GM23248 (cell line): ENCODE measurements at places on chromosomes 2 and 18. TPM values are rescaled to one million over a fixed set of nuclear protein-coding genes. Genes with fewer than 3 reads are reported as not detected.

Gene GDF7
- not detected in 2 replicates for total RNA-seq

Gene CD207
- not detected in 2 replicates for total RNA-seq

Gene TRIM43
- not detected in 2 replicates for total RNA-seq

Gene LYPD1
- 0.11 TPM in 1 of 2 replicates, not detected in the other for total RNA-seq

Gene SALL3
- total RNA-seq = not detected in 2 replicates

DNA sequence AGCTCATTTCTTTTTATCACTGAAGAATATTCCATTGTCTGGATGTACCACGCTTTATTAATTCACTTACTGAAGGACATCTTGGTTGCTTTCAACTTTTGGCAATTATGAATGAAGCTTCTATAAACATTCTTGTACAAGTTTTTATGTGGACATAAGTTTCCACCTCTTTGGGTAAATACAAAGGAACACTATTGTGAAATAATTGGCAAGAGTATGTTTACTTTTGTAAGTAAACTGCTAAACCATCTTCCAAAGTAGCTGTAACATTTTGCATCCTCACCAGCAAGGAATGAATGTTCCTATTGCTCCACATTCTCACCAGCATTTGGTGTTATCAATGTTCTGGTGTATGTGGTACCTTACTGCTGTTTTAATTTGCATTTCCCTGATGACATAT lies 15.8 kb upstream of the VWC2L start:
- DNase-seq = peak; percentile 3

DNA sequence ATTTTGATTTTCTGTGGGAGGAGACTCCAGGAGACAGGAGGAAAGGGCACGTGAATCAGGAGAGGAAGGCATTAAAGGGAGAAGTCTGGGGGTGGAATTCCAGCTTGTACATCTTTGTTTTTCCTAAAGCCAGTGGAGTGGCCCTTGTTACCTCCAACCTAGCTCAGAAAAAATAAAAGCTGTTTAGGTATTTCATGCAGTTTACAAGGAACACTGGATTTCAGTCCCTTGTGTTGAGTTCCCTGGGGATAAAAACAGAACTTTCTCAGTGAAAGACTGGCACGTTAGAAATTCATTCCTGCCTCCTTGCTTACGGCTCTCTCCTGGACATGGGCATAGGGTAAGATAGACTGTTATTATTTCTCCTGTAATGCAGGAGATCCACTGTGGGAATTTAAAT lies 170.2 kb downstream of the ZEB2 start:
- DNase-seq = no peak

GRCh38 chr2:225008935-225009334 lies 33.3 kb downstream of the DOCK10 start:
- peak; percentile 29 for DNase-seq

DNA sequence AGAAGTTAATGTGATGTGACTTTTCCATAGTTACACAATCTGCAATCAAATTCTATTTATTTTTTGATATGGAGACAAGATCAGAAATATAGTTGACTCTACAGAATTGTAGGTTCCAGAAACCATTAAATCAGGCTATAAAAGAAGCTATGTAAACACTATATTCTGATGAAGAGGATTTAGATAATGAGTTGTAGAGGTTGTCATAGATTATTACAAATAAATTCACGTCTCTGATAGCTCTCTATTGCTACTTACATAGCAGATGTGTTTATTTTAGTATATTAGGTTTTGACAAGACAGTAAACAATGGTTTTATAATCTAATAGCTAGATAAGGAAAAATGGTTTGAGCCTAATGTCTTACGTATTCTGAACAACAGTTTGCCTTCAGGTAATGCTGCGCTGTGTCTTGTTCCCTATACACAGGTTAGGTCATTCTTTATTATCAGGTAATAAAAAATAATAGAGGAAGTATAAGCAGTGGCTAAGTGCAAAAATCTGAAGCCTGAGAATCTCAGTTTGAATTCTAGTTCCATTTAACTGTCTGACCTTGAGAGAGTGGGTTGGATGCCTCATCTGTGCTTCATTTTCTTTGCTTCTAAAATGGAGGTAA lies 93.4 kb downstream of the PPP1R1C start:
- DNase-seq = no peak

DNA sequence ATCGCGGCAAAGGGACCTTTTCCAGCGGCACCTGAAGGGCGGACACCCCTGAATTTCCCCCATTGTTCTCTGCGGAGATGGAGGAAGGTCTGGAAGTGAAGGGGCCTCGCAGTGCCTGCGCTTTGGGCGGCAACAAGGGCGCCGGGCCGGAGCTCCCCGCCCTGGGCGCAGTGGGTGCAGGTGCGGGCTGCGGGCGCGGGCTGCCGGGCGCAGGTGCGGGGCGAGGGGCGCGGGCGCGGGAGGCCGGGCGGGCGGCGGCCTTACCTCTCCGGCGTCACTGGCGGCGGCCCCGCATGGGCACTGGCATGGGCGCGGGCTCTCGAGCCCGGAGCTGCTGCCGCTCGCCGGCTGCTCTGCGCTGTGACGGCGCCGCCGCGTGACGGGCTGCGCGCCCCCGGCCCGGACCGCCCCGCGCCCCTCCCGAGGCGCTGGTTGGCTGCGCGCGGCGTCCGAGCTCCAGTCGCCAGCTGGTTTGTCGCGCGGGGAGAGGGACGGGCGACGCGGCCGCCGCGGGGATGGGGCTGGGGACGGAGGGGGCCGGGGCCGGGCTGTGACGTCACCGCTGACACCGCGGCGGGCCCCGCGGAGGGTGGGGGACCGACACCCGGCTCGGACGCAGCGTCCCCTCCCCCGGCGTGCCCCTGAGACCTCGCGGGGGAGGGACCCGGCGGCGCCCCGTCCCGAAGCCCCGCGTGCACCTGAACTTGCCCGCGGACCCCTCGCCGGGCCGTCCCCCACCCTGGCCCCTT lies at the start of gene KIF1A:
Gene KIF1A, minus strand, starts transcription at position 362 of the 749 bp plus-strand sequence. CDS start 22,467 bp downstream, outside the sequence.
- no peak for DNase-seq

GRCh38 chr2:47058003-47058931 lies 96.8 kb downstream of the STPG4 start:
- peak; percentile 85 for DNase-seq

DNA sequence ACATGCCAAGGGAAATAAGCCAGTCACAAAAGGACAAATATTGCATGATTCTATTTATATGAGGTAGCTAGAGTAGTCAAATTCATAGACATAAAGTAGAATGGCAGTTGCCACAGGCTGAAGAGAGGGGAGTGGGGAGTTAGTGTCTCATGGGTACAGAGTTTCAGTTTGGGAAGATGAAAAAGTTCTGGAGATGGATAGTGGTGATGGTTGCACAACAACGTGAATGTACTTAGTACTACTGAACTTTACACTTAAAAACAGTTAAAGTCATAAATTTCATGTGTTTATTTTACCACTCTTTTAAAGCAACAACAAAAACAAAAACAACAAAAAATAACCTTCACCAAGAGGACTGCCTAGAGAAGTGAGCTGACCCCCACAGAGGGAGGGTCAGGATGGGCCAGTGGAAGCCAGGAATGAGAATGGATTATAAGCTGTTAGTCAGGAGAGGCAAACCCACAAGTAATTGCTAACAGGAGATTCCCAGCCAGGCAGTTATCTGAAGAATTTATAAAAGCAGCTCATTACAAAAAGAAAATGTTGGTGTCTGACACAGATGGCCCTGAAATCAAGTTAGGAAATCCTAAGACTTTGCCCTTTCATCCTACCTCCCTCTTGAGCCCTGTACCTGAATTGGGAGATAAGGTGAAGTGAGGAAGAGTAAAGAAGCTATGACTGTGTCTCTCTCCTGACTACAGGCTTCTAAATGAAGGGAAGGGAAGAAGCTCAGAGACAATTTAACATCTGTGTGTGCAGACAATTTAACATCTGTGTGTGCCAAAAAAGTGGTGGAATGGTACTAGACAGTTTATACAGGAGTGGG lies 263.4 kb downstream of the PDE11A start:
- no peak for DNase-seq

- peak; percentile 93 for DNase-seq
These were observed 30.2 kb downstream of the PRKCE start for GRCh38 chr2:45681675-45682074.

GRCh38 chr2:167440382-167440781 lies 552.1 kb downstream of the XIRP2 start:
- DNase-seq = no peak

- DNase-seq = peak; percentile 90
These were observed 44.6 kb upstream of the GCG start for GRCh38 chr2:162196638-162197037.

DNA sequence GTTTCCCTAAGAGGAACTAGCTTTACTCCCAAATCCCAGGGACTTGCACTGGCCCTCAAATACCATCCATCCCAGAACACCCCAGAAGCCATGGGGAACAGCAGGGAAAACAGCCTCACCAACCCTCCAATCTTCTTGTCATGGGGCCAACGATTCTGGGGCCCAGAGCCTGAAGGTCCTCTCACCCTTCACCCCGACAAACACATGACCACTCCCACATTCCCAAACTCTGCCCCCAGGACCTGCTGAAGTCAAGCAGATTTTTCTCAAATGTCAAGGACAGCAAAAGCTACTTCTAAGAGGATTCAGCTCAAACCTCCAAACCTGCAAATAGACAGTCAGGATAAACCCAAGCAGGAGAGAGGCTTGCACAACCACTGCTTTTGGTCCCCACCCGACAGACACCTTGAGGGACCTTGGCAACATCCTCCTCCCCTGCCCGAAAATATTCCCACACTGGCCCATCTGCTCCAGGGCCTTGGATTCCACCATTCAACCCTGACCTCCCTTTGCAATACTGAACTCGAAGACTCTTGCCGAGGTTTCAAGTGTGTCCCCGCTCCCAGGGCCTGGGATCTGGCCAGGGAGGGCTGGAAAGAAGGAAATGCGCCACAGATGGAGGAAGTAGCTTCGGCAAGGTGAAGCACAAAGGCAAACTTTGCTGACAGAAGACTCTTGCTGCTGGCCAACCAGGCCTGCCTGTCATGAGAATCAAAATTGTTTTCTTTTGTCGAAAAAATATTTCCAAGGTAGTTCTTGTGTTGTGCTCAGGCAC lies 143.3 kb downstream of the ZFP36L2 start:
- DNase-seq = peak; percentile 37

DNA sequence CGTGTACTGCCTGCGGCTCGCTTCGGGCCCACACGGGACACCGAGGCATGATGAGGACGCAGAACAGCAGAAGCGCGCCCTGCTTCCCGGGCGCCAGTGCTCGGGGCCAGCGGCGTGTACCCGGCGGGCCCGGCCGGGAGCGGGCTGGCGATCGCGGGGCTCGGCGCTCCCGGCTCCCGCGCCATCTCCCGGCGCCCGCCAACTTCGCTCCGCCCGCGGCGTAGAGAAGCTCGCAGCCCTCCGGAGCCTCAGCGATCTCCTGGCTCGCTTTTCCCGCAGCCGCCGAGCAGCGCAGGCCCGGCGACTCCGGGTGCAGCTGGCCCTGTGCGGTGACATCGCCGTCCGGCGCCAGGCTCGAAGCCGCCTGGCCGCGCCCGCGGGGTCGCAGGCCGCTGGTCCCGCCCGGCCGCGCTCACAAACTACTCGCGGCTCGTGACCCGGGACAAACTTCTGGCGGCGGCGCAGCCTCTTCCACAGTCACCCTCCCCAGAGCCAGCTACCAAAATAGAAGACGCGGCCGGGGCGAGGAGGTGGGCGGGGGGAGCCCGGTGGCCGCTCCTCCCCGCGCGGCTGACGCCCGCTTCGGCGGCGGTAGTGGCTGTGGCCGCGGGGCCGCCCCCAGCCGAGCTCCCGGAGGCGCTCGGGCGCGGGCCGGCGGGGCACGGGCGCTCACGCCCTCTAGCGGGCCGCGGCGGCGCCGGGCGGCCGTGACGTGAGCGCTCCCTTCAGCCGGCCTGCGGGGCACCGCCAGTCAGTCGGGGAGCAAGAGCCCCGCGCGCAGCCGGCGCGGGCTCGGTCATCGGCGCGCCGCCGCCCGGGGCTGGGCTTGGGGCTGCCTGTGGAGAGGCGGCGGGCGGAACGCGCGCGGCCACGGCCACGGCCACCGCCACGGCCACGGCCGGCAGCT lies at the start of gene PTPRM:
Gene PTPRM, plus strand, starts transcription at position 750 of the 907 bp plus-strand sequence. CDS start 503 bp downstream, outside the sequence.
- DNase-seq = peak; percentile 95

DNA sequence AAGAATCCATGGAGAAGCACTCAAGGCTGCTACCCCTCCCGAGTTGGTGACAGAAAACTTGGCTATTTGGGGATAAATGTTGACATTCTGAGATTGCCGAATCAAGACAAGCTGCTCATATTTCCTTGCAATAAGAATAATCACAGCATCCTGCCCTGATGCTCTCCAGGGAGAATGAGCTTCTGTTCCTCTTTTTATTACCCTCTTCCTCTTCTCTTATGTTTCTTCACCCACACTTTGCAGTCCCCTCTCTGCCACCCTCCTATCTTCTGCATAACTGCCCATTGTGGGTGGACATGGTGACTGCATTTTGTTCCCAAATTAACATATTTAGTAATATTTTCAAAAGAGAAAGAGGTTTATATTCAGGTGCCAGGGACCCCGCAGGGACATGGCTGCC lies 11.9 kb upstream of the MSGN1 start:
- no peak for DNase-seq

DNA sequence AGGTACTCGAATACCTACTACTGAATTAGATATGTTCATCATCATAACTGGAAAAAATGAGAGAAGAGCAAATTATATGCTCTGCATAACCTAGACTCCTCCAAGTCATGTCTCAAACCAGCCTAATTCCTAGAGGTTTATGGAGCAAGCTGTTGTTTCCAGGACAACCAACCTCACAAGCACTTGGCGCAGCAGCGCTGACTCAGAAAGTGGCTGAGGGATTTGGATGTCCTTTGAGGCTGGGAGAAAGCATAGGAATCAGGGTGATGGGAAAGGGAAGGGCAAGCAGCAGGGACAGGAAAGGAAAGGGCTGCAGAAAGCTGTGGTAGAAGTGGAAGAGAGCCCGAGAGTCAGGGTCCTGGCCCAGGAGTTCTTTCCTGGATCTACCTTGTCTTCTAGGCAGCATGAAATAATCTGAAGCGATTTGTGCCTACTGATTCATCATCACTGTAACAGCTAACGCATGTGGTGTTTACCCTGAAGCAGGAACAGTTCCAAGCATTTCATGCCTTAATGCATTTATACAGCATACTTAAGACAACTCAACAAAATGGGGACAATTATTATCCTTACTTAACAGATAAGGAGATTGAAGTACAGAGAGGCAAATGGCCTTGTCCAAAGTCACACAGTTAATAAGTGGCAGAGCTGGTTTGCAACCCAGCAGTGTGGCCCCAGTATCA lies 3.7 kb downstream of the PLEK start:
- peak; percentile 97 for DNase-seq

GRCh38 chr2:102782187-102782586 lies 20.4 kb downstream of the TMEM182 start:
- DNase-seq = no peak

GRCh38 chr2:239927424-239927981 lies 97.6 kb downstream of the NDUFA10 start:
- peak; percentile 94 for DNase-seq

DNA sequence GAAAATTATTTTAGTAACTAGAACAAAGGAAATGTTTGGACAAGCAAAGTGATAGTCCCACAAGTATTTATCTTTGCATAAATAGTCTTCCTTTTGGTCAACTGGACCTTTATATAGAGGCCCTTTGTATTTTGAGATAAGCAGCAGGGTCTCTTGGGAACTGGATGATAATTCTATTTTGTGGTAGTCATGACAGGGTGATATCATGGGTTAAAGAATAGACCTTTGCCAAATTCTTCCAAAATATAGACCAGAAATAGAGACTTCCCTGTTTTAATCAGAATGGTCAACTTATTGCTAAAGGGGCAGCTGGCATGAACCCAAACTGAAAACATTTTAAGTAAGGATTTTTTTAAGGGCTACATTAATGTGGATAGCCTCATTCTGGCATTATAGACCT lies 10.5 kb downstream of the PLEK start:
- DNase-seq = no peak

GRCh38 chr18:39701055-39701783 lies 2135.6 kb upstream of the CELF4 start:
- DNase-seq = no peak

GRCh38 chr18:31420032-31420431 lies 27.5 kb upstream of the DSG3 start:
- no peak for DNase-seq

- DNase-seq = no peak
These were observed 1038.6 kb downstream of the SOCS6 start for GRCh38 chr18:71327441-71327840.
